ENCODE measurements at places on chromosomes 2 and 18.

- peak; percentile 91 for DNase-seq
Observed at GRCh38 chr2:238731961-238732360, 115.9 kb upstream of the TWIST2 start.

- DNase-seq: no peak
Observed at GRCh38 chr2:136530146-136530545, 235.2 kb upstream of the THSD7B start.

- no peak for DNase-seq
Observed at GRCh38 chr18:5237083-5237722, 40.1 kb upstream of the AKAIN1 start.

DNA sequence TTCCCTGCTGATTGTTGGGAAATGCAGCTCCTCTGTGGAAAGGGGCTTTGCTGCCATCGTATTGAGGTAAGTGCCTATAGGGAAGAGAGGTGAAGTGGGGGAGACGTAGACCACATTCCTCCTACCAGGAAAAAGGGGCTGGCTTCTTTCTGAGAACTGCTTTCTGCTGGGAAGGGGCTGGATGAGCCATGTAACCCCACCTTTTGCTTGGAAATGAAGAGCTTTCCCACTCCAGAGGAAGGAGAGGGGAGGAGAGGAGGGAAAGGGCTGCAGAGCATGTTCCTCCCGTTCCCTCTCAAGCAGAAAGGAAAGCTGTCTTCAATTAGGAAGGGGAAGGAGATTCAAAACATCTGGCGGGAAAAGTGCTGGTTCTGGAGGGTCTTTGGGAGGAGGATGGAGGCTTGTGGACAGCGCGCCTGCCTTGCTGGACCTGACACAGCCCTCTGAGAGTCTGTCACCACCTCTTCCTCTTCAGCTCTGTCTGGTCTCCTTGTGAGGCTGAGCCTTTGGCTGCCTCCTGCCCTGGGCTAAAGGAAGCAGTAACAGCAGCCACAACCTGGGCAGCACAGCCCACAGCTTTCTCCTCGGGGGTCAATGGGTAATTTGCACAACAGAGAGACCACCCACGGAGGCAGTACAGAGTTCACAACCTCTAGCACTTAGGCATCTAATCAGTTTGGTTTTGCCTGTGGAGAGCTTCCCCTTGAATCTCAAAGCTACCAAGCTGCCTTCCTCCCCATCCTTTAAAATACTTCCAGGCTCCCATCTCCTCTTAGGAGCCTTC is 410.0 kb upstream of the TNP1 start:
- DNase-seq: no peak

- DNase-seq: no peak
Observed at GRCh38 chr2:169446452-169446851, 32.8 kb upstream of the BBS5 start.

- no peak for DNase-seq
Observed at GRCh38 chr2:189350540-189351209, 90.6 kb upstream of the WDR75 start.

GRCh38 chr2:46066116-46066515 is 231.1 kb upstream of the EPAS1 start:
- no peak for DNase-seq

DNA sequence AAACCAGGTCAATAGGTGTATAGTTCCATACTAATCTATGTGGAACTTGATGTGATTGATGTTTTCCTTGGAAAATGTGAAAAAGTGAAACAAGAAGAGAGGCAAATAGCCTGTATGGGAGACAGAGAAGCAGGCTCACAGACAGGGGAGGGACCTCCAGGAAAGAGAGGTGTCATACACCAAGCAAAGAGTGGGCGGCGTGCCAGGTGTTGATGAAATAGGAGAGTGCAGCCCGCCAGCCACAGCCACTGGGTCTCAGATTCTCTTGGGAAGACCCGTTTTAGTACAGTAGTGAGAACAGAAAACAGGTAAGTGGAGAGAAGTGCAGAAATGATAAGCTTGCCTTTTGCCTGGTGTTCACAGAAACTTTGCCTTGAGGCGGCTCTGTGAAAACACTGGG is 301.9 kb downstream of the ZNF407 start:
- DNase-seq: no peak

DNA sequence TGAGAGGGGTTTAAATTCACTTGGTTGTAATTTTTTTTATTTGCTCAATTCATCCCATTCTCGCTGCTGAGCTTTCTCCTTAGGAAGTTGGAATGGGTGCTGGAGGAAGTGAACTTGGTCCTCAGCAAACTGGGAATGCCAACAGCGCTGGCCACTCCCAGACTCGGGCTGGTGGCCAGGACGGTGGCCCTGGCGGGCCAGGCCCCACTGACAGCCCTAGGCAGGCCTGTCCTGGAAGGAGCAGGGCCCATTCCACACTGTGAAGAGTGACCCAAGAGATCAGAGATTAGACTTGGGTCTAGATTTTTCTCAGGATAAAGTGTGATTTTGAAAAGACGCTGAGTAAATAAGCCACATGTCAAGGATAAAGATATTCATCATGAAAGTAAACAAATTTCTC is 132.7 kb downstream of the HDAC4 start:
- no peak for DNase-seq

DNA sequence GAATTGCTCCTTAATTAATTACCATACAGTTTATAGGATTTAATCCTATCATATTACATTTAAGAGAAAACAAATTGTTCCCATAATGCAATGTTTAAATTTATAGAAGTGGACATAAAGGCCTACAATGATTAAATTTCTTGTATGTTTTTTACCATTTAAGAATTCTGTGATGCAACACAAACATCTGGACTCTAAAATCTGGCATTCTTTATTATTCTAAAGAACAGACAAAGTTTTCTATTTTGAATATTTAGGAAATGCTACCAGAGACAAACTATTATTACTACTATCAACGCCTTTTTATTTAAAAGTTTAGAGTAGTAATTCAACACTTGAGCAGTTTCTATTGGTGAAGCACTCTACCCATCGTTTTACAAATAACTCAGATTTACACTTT is 535.1 kb downstream of the TMX3 start:
- no peak for DNase-seq

- DNase-seq: no peak
Observed at GRCh38 chr2:128733450-128733849, 414.8 kb upstream of the HS6ST1 start.

DNA sequence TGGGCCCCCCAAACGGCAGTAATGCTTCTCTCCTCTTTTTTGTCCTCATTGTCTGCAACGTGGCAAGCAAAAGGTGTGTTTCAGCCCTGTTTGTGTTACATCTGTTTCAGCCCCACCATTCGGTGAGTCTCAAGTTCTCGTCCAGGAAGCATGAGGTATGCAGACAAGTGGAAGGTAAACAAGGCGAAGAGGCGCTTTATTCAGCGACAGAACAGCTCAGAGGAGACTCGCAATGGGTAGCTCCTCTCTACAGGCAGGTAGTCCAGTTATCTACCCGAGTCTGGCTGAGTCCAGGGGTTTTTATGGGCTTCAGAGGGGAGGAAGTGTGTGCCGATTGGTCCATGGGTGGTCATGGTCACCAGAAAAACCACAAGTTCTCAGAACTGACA is 733.4 kb upstream of the CDH7 start:
- no peak for DNase-seq

- no peak for DNase-seq
Observed at GRCh38 chr2:2647141-2647541, 316.1 kb upstream of the MYT1L start.

DNA sequence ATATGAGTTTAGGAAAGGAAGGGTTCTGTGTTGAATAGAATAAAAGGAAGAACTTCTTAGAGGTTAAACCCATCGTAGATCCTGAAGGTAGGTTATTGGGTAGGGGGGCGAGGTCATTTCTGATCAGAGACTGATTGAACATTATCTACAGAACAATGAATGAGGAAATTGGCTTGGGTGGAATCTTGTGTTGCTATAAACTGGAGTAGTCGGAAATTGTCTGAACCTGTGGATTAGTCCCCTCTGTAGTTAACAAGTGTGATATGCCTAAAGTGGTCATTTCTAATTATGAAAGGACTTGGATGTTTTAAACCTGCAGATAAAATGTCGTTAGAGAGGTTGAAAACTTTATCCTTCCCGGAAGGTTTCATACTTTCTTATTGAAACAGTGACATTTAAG is 42.1 kb downstream of the EML4 start:
- DNase-seq: no peak

- DNase-seq: no peak
Observed at GRCh38 chr18:31744321-31745067, 16.2 kb downstream of the SLC25A52 start.

DNA sequence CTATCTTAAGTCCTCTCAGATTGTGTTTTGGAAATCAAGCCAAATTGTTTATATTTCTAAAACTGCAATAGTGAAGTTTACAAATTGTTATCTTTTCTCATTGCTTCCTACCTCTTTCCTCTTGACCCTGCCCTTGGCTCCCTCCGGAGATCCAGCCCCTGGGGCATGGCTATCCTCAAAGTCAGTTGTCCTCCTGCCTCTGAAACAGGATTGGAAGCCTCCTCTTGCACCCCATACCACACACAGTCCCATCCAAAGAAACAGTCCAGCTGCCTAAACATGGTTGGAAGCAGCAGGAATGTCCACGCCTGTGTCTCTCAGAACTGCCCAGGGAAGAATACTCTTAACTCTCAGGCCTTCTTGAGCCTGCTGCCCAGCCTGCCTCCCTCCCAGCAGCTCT is 30.1 kb upstream of the COL6A3 start:
- DNase-seq: no peak

DNA sequence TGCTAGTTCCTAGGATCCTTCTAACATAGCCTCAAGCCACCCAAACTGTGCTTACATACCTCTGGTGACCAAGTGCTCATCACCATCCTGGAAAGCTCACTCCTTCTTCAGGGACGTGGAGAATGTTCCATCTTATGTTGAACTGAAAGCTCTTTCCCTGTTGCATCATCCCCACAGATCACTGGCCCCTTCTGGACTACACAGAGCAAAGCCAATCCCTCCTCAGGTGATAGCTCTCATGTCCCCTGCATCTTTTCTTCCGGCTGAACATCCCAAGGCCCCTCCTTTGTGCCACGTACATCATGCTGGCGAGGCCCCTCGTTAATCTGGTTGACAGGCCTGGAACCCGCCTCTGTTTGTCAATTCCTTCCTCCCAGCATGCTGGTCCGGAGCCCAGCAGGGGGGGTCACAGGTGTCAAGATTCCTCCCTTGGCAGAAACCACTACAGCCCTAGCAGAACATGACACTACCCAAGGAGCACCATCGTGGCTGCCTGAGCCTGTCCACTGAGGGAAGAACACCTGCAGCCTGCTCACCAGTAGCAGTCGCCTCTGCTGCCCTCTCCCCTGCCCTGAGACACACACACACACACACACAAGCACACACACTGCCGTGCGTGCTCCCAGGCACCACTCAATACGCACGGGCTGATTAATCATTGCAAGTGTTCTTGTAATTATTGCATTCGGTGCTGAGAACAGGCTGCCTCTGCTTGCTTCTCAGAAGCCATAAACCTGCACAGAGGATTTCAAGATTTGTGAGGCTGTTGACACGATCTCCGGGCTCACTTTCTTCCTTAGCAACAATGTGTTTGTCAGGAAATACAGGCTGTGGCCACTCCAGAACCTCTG is 6.3 kb upstream of the KCNK3 start:
- DNase-seq: no peak

GRCh38 chr2:167942366-167943081 is 304.9 kb downstream of the STK39 start:
- DNase-seq: no peak

GRCh38 chr2:187890690-187891089 is 336.5 kb upstream of the TFPI start:
- no peak for DNase-seq

GRCh38 chr18:3402982-3403451 is 47.0 kb upstream of the TGIF1 start:
- DNase-seq: no peak

DNA sequence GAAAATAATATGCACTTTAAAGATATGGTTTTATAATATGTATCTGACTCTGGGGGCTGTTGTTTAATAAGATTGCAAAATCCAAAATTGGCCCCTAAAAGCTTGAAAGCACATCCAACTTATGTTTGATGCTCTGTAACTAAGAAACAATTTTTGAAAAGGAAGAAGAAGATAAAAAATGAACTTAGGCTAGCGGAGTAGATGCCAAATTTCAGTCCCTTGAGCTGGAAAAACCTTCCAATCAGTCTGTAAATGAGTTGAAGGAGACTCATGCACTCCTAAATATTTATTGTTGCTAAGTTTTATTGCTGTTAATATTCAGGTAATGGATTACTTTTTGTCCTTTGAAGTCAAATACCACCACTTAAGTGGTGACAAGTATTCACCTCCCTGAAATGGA is 465.0 kb downstream of the ZEB2 start:
- DNase-seq: no peak

- DNase-seq: no peak
Observed at GRCh38 chr18:31225668-31226067, 63.0 kb upstream of the DSC1 start.

DNA sequence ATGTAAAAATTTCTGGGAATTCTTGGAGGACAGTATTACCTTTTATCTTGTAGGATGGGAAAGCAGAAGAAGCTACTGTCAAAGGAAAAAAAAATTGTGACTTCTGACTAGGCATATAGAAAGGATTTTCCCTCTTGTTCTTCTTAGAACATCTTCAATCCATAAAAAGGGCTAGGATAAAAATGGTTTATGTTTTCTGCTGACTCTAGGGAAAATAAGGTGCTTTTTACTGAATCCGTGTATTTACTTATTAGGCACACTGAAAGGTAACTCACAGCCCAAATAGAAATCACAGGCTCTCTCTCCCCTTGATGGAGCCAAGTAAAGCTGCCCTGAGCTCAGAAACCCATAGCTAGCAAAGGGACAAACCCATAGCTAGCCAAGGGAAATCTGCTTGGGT is 74.6 kb downstream of the EPAS1 start:
- DNase-seq: no peak

DNA sequence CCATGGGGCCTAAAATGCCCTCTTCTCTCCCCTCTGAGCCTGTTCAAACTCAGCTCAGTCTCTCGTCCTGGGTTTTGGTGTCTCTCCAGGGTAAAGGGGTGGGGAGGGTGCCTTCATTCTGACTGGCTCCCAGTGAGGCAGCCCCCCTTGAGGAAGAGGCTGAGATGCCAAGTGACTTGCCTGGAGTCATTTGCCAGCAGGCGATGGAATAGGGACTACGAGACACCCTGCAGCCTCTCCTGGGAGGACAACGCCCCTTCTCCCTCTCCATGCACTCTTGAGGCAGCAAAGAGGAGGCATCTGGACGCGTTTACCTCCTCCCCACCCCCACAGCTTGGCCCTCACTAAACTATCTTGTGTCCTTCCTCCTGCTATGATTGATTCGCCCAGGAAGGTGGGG is 760 bp upstream of the STON1 start:
- DNase-seq: no peak

GRCh38 chr18:45662468-45662867 is 47.2 kb downstream of the SLC14A2 start:
- no peak for DNase-seq

GRCh38 chr2:239727182-239727775 is 297.9 kb downstream of the NDUFA10 start:
- DNase-seq: no peak

GRCh38 chr18:63676526-63677323 is 15.0 kb upstream of the SERPINB3 start:
- DNase-seq: peak; percentile 6

DNA sequence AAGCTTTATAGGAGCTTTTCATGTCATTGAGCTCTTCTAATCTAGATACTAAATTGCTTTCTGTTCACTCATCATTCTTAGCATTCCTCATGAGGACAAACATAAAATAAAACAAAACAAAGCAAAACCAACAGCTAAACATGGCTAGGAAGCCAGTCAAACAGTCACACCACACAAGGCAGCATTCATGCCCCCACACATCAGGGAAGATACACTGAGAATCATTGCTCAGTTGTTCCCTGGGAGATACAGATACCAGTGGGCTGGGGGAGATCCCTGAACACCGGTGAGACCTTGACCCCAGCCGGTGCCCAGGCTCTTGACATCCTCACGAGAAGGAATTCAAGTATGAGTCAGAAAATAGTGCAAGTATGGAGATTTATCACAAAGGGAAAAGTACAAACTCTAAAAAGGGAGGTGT is 177.9 kb upstream of the ARL4C start:
- no peak for DNase-seq

All from inflammatory macrophage treated with lipopolysaccharide for 4 hours (primary cell).